ENCODE measurements at places on chromosomes 11 and 22.

GRCh38 chr11:122642472-122642922 is 13.0 kb upstream of the UBASH3B start:
- DNase-seq: no peak

- no peak for DNase-seq
Observed at GRCh38 chr11:130582981-130583380, 134.5 kb downstream of the ADAMTS15 start.

GRCh38 chr11:10793470-10794255 is 15.1 kb downstream of the EIF4G2 start:
- DNase-seq: no peak

- no peak for DNase-seq
Observed at GRCh38 chr11:125519256-125519655, 23.2 kb upstream of the FEZ1 start.

DNA sequence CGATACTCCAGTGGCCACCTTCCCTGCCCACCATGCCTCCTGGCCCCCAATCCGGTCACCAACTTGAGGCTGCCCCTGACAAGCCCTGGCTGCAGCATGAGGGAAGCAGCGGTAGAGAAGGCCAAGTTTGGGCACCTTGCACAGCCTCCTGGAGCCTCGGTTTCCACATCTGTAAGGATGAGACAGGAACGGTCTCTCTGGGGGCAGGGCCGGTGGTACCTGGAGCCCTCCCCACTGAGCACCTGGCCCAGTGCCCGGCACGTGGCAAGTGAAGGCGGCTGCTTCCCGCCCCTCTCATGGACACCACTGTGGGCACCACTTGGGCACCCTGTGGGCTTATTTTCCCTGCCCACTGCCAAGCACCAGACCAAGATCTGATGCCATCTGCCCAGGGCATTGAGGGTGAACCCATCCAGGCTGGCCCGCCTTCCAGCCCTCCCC is 77.8 kb downstream of the CDKN1C start:
- no peak for DNase-seq

DNA sequence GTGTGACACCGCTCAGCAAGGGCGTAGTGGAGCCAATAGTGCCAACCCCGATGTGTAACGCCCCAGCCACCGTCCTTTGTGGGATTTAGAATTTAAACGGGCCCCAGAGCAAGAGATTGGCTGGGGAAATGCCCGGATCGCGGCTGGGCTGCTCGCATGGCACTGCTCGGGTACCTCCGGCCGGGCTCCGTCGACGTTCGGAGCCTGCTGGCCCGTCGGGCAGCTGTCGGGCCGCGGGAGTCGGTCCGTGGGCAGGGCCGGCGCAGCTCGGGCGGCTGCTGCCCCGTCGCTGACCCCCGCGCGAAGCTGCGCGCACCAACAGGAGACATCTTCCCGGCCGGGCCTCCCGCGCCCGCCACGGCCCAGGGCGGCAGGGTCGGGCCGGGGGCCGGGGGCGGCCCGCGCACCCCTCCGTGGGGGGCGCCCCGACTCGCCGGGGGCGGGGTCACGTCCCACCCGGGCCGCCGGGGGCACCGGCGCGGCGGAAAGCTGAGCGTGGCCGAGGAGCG is 1.3 kb upstream of the KDM2A start:
- DNase-seq: no peak

- DNase-seq: no peak
Observed at GRCh38 chr11:30422447-30423278, 99.8 kb downstream of the ARL14EP start.

DNA sequence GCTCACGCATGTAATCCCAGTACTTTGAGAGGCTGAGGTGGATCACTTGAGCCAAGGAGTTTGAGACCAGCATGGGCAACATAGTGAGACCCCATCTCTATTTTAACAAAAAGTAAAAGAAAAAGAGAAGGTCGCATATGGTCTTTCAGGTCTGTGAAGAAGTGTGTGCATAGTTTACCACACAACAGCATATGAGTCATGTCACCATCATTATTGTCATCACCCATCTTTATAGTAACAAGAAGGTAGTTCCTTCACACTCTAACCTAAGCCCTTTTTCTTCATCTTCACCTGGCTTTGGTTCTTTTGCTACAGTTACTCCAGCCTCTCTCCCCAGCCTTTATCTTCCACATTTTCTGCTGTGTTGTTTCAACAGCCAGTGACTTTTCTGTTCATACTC is 39.2 kb downstream of the PACS1 start:
- DNase-seq: no peak

DNA sequence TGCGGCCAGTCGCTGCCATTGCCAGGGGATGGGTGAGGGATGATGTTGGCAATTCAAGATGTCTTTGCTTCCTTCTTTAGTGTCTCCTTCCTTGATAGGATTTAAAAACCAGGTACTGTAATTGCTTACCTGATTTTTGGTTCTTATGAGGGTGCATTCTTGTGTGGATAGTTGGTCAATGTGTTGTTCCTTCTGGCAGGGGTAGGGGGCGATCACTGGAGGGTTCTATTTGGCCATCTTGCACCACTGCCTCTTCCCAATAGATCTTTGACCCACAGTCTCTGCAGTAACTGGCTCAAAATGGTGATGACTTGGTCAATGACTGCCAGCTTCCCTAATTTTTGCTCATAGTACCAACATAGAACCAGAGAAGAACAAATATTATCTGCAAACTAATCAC is 680.1 kb downstream of the DLG2 start:
- DNase-seq: no peak

DNA sequence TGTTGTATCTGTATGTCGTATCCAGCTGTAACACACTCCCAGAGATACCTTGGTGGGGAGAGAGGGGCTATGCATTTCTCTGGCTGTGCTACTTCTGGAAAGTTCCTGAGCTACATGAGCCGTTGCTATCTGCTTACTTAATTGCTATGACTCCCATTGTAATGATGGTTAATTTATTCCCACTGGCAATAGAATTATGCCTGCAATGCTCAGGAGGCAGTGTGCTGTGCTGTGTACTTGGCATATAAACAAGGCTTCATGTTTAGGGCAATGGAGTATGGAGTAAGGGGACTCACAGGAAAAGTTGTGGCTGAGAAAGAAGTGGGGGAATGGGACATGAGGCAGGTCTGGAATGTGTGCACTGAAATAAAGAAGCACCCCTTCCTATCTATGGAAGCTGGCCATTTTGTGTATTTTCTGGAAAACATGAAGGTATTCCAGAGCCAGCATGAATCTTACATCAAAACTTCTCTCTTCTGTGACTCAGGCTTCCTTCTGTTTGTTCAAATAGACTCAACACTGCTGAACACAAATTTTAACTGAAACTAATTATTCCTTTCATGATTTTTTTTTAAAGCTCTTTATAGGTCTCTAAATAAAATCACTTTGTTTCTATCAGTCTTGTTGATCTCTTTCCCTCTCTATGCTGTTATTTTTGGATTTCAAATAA is 40.6 kb downstream of the CD44 start:
- DNase-seq: no peak
